ENCODE measurements at places on chromosomes 12 and 14. TPM values are rescaled to one million over a fixed set of nuclear protein-coding genes. Genes with fewer than 3 reads are reported as not detected.

Gene AQP6
- not detected for total RNA-seq

Gene GPRC5D
- total RNA-seq: not detected

Gene ANKS1B
- 0.32 TPM for total RNA-seq

Gene HOXC5
- total RNA-seq: 0.39 TPM

Gene LGR5
- not detected for total RNA-seq

Gene ACOT4
- 0.88 TPM for total RNA-seq

Gene C1R
- 966 TPM for total RNA-seq

Gene RFX4
- total RNA-seq: not detected

Gene SLC41A2
- total RNA-seq: 17.5 TPM

All from epithelial cell of alveolus of lung (primary cell).